ENCODE measurements at places on chromosomes 16 and 17. TPM values are rescaled to one million over a fixed set of nuclear protein-coding genes. Genes with fewer than 3 reads are reported as not detected.

Gene RDM1
- 0.13 TPM for total RNA-seq

Gene GRIN2A
- not detected for total RNA-seq

Gene SOST
- total RNA-seq, result not detected

Gene USP31
- 13.4 TPM for total RNA-seq

Gene HOXB5
- not detected for total RNA-seq

Gene GAA
- total RNA-seq, result 21.1 TPM

DNA sequence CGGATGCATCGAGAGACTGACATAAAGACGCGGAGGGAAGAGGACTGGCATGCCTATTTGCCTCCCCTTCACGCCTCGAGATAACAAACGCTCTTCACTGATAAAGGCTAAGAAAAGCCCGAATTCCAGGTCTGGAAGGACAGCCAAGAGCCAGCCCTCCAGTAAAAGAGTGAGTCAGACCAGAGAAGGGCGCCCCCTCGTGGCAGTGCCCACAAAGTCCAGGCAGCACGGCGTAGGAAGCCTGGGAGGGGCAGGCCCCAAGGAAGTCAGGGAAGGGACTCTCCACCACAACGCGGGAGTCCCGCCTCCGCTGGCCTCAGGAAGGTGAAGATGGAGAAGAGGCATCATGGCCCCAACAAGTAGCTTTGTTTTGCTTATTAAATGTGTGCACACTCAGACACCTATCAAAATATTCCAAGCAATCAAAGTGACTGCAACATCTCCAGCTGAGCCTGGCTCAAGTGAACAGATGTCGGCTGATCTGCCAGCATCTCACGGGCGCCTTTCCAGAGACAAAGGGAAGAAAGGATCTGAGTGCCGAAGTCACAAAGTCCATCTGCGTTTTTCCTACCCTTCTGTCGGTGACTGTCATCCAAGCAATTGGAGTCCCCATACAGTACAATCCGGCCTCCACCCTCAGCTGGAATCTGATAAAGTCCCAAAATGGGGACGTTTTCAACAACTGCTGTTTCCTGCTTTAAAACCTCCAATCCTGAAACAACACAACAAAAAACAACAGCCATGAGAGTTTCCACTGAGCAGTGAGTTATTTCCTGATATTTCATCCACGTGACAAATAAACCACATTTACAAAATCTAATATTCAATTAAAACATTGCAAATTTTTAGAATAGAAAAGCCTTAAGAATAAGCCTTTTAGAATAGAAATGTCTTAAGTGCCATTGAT lies 20.4 kb upstream of the SLC38A8 start:
- peak; percentile 56 for DNase-seq

- DNase-seq, result no peak
Observed at GRCh38 chr17:71613996-71614395, 506.8 kb upstream of the SOX9 start.

GRCh38 chr17:1362065-1362848 lies 37.8 kb downstream of the YWHAE start:
- DNase-seq, result no peak

DNA sequence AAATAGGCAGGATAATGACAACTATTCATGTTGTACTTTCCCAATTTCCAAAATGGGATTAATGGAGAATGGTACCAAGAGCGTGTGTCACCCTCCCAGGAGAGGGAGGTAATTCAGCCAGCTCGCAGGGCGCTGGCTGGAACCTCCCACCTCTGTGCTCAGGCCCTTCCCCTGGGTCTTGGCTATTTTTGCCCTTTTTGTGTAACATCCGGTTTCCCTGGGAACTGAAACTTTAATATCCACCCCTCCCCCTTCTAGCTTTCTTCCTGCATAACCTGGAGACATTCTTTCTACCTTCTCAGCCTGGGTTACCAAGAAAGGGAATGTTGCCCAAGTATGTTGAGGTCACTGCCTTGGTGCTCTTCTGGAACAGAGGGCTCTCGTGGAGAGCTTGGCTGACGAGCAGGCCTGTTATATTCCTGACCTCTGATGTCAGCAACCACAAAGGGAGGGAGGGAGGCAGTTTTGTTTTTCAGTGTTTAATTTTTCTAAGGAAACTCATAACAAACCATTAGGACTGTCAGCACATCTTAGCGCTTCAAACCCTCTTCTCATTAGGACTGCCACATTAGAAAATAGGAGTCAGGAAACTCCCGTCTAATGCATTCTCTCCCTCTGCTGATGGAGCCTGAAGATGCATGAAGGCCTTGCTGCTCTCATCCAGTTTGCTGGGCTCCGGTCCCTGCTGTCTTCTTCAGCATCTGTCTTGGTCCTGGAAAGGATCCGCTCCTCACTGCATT lies 25.6 kb downstream of the ITGB3 start:
- DNase-seq, result peak; percentile 92

DNA sequence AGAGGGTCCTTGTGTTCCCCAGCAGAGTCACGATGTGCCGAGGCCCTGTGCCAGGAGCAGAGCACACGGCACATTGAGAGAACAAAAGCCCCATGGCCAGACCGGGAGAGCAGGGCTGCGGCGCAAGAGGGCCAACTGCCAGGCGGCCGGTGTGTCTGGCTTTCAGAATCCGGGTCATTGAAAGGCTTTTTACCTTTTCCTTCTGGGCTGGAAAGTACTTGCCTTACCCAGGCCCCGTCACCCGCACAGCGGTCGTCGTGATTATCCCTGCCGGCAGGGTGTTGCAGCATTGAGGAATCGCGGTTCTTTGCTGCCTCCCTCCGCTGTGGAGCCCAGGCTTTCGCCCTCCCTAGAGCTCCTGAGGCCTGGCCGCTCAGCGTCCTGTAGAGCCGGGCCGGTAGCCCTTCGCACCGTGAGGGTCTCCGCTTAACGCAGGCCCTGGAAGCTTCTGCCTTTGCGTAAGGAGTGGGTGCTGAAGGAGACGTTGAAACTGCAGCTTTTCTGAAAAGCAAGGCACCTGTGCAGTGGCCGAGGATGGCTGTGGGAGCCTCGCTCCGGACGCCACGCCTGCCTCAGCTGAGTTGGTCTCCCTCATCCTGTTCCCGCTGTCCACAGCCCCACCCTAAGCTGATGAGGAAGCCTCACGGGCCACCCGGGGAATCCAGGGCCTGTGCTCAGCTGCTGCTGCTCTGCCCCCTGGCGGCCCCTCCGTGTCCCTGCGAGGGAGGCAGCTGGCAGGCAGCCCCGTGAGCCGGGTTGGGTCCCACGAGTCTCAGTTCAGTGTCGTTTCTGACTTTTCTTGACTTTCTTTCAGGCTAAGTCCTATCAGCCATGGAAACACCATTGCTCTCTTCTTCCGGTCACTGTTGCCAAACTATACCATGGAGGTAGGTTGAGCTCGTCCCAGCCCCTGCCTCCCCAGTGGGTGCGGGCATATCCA lies 8.6 kb upstream of the MC1R start:
- DNase-seq, result peak; percentile 49

DNA sequence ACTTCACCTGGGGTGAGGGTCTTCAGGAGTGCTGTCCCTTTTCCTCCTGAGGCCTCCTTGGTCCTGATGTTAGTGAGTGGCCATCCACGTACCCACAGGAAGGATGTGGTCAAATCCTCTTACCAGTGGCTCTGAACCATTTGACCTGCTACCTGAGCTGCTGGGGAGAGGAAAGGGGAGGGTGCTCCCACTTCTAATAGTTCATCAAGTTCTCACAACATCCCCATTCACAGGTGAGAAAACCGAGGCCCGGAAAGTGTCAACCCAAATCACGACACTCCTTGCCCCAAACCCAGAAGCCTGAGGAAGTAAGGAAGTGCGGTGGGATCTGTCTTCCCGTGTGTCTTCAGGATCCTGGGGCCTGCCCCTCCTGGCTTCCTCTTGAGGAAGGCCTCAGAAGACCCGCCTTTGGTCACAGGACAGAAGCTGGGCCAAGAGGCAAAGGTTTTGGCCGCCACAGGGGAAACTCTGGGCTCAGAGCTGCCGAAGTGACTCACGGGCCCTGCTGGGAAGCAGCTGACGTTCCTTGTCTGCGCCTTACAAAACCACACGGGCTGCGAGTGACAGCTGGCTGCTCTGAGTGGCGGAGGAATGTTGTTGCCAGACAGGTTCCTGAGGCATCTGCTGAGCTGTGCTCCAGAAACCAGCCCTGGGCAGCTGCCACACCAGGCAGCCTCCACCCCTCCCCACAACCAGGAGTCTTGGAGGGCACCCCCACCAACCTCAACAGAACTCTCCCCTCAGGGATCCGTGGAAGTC lies 13.9 kb upstream of the KIFC3 start:
- peak; percentile 97 for DNase-seq

DNA sequence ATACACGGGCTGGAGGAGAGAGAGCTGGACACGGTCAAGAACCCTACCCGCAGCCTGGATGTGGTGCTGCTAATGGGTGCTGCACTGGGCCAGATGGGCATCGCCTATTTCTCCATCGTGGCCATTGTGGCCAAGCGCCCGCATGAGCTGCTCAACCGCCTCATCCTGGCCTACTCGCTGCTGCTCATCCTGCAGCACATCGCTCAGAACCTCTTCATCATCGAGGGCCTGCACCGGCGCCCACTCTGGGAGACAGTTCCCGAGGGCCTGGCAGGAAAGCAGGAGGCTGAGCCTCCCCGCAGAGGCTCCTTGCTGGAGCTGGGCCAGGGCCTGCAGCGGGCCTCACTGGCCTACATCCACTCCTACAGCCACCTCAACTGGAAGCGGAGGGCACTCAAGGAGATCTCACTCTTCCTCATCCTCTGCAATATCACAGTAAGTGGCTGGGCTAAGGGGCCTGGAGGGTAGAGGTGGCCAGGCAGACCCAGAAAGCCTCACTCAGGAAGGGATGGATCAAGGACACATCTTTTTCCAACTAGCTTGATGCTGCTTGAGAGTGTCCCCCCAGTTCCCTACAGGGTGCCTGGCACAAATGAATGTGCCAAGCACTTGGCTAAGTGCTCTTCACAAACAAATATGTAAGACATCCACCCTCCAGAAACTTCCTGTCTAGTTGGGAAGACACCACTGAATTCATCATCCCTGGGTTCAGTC lies 11.5 kb downstream of the OTOP3 start:
- no peak for DNase-seq

- DNase-seq, result peak; percentile 38
Observed at GRCh38 chr17:17568772-17569195, 22.7 kb downstream of the PEMT start.

GRCh38 chr16:29702269-29702668 lies 23.3 kb downstream of the QPRT start:
- DNase-seq, result no peak

- no peak for DNase-seq
Observed at GRCh38 chr16:67883872-67884261, 818 bp upstream of the NRN1L start.

GRCh38 chr16:11530171-11530940 lies 56.4 kb downstream of the LITAF start:
- DNase-seq, result peak; percentile 23

Measured in bronchial epithelial cell (primary cell).